ENCODE measurements at places on chromosomes 13 and 19.

DNA sequence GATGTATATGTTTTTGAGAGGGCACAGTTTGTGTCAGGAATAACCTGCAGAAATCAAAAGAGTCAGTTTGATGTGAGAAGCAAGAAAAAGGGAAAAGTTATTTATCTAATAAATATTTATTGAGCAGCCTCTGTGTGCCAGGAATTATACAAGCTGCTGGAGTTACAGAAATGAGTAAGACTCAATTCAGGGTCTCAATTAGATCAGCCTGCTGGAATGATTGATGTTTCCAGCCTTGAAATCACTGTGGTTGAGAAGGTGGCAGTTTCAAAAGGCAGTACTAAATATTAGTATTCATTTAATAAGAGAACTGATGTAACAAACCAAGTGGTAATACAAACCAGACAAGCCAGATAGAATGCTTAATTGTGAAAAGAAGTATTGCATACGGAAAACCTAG lies 782.4 kb upstream of the GPC6 start:
- no peak for DNase-seq

GRCh38 chr13:87122551-87122950 lies 548.6 kb upstream of the SLITRK5 start:
- no peak for DNase-seq

GRCh38 chr13:77898097-77898496 lies 20.5 kb downstream of the EDNRB start:
- DNase-seq, result peak; percentile 93

GRCh38 chr19:45815481-45816216 lies 541 bp upstream of the RSPH6A start:
- peak; percentile 51 for DNase-seq

DNA sequence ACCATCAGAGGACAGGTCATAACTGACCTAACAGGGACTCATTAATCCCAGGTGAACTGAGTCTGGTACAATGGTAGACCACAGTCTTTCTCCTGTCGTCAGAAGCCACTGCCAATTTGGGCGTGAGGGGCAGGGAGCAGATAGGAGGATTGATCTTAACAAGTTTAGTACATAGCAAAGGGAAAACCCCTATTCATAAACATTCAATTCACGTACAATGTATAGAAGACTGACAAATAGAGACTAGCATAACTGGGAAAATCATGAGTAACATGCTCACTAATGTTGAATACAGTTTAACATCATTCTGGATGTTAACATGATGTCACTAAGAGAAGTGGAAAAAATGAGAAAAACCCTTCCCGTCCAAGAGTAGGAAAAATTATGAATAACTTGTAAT lies 54.1 kb downstream of the SLC7A1 start:
- no peak for DNase-seq

DNA sequence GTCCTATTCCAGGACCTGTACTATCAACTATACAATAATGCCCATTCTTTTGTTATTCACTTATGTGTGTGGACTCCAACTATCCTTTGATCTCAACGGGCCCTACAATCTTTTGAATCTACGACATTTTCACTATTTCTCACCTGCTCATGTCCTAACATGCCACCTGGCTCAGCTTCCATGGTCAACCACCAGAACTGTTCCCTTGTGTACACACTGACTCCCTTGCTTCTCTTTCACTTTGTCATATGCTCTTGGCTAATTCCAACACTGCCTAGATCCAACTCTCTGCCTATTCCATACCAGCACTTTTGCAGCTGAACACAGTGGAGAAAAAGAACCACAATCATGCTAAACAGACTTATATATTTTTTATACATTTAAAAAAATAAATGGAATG lies 53.1 kb downstream of the MICU2 start:
- no peak for DNase-seq

Data from dermis blood vessel endothelial cell (primary cell).